ENCODE measurements at places on chromosomes 2 and 18. TPM values are rescaled to one million over a fixed set of nuclear protein-coding genes. Genes with fewer than 3 reads are reported as not detected.

- DNase-seq: no peak
- H3K4me1 ChIP-seq: no peaks in the 10 kb centered on the region
- no peak overlapping the region for H3K4me3 ChIP-seq
- no peaks in the 10 kb centered on the region for H3K27me3 ChIP-seq
Observed at GRCh38 chr2:109377976-109378375, 235.8 kb downstream of the SEPTIN10 start.

DNA sequence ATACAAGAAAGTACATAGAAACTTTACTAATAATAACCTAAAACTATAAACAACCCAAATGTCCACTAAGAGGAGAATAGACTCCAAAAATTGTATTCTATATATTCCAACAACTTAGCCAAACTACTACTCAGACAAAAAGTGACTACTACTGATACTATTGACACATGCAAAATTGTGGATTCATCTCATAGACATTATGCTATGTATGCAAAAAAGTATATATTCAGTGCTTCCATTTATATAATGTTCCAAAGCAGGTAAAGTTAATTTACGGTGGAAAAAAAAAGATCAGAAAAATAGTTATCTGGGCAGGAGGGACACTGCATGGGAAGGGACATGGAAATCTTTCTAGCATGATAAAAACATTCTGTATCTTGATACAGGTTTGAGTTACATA is 62.0 kb upstream of the SRD5A2 start:
- no peaks in the 10 kb centered on the region for H3K36me3 ChIP-seq
- DNase-seq: no peak
- no peak overlapping the region for H3K4me3 ChIP-seq
- H3K27ac ChIP-seq: no peak overlapping the region

- H3K36me3 ChIP-seq: no peaks in the 10 kb centered on the region
- H3K27ac ChIP-seq: no peak overlapping the region
- H3K4me3 ChIP-seq: no peak overlapping the region
- no peak for DNase-seq
- peaks cover 4% of the 10 kb centered on the region for H3K4me1 ChIP-seq
Observed at GRCh38 chr2:44005846-44006245, 10.1 kb upstream of the LRPPRC start.

- no peaks in the 10 kb centered on the region for H3K27me3 ChIP-seq
- H3K27ac ChIP-seq: no peak overlapping the region
- no peak for DNase-seq
- H3K36me3 ChIP-seq: no peaks in the 10 kb centered on the region
- no peak overlapping the region for H3K4me3 ChIP-seq
Observed at GRCh38 chr18:42530276-42530675, 575.2 kb downstream of the PIK3C3 start.

DNA sequence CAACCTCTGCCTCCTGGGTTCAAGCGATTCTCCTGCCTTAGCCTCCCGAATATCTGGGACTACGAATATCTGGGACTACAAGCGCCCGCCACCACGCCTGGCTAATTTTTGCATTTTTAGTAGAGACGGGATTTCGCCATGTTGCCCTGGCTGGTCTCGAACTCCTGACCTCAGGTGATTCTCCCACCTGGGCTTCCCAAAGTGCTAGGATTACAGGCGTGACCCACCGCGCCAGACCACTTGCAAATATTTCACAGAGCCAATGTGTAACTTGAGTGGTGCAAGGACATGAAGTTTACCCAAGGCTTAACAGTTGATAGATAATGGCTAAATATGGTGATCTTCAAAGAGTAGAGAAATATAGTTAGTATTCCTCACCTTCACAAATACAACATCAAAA is 14.1 kb upstream of the MTIF2 start:
- H3K4me3 ChIP-seq: peak overlapping the region; percentile 51
- H3K36me3 ChIP-seq: no peaks in the 10 kb centered on the region
- peaks cover 13% of the 10 kb centered on the region for H3K4me1 ChIP-seq
- no peak for DNase-seq
- no peaks in the 10 kb centered on the region for H3K27me3 ChIP-seq

DNA sequence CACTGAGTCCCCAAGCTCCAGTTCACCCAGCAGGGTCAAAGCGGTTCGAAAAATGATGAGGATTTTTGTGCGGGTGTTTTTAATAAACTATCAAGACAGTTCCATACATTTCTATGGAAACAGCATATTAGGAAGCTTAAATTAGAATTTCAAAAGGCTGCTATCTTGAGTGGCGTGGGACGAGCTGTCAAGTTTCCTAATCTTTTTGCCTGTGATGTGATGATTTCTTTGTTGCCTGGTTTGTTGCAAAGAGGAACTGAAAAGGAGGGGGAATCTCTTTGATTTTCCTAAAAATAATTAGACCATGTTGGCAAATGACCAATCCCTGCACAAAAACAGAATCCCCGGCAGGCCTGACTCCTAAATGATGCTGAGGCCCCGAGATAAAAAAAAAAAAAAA is 66.1 kb upstream of the ATG16L1 start:
- H3K27me3 ChIP-seq: no peaks in the 10 kb centered on the region
- no peak overlapping the region for H3K27ac ChIP-seq
- no peaks in the 10 kb centered on the region for H3K4me1 ChIP-seq
- DNase-seq: no peak
- H3K36me3 ChIP-seq: peaks cover 95% of the 10 kb centered on the region
- H3K4me3 ChIP-seq: no peak overlapping the region

DNA sequence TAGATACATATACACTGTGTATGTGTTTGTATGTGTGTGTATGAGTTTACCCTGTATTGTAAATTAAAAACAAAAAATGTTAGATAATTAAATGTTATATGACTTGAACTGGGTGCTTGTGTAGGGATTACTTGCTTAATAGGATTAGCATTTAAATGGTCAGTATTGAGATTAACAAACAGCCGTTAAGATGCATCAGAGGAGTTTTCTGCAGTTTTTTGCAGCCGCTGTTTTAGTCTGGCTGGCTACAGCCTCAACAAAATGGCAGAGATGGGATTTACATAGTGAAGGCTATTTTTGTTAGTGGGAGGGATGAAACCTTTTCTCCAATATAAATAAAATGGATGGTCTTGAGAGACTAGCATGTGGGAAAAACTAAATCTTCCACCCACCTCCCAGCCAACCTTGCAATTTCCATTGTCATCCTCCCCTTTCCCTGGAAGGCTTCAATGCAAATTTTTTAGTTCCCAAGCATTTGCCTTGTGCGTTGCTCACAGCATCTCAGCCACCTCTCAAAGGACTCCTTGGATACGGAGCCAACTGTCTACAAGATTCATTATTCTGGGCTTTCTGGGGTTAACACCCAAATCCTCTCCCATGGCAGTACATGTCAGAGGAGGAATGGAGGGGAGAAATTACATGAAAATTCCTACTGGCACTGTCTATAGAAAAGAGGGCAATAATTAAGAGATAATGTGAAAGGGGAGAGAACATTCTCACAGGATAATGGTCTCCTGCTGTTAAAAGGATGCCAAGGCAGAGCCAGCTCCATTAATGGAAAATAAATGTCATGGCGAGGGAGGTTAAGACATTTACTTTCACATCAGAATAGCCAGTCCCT is 351.9 kb downstream of the CDH2 start:
- no peak overlapping the region for H3K4me3 ChIP-seq
- no peak for DNase-seq
- H3K4me1 ChIP-seq: no peaks in the 10 kb centered on the region
- no peak overlapping the region for H3K27ac ChIP-seq
- no peaks in the 10 kb centered on the region for H3K36me3 ChIP-seq

DNA sequence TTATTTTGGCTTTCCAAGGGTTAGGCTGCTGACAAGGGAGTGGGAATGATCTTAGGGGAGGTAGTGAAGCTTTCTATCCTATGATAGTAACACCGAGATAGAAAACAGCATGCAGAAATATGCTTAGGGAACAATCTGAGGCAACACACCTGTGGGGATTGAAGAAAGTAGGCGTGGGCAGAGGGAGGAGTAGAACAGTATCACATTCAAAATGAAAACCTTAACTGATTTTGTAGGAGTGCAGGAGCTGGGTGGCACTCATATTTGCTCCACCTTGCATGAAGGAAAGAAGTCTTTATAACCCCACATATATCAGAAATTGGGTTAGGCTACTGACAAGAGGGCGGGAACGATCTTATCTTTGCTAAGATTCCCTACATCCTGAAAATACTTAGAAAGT is 762.2 kb upstream of the CNTNAP5 start:
- H3K36me3 ChIP-seq: no peaks in the 10 kb centered on the region
- H3K4me1 ChIP-seq: no peaks in the 10 kb centered on the region
- H3K27ac ChIP-seq: no peak overlapping the region
- no peaks in the 10 kb centered on the region for H3K27me3 ChIP-seq
- DNase-seq: no peak

DNA sequence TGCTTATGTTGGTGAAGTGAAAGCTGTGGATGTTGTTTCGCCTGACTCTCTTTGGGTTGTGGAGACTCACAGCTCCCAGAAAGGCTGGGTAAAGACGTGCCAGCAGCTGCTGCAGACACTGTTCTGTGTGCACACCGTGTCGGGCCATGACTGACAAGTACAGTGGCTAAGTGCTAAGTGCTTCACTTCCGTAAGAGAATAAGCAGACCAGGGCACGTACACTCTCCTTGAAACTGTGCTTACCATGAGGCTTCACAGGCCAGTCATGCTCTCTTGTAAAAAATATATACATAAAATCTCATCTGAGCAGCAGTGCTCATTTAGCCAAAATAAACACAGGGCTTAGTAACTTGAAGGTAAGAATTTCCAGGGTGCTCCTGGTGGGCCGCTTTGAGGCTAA is 86.0 kb downstream of the NRP2 start:
- H3K36me3 ChIP-seq: no peaks in the 10 kb centered on the region
- H3K4me3 ChIP-seq: no peak overlapping the region
- peaks cover 3% of the 10 kb centered on the region for H3K27me3 ChIP-seq

GRCh38 chr2:8312861-8313830 is 368.7 kb upstream of the ID2 start:
- peak; percentile 49 for DNase-seq
- no peaks in the 10 kb centered on the region for H3K36me3 ChIP-seq
- peaks cover 32% of the 10 kb centered on the region for H3K4me1 ChIP-seq
- H3K27ac ChIP-seq: no peak overlapping the region
- H3K27me3 ChIP-seq: no peaks in the 10 kb centered on the region

DNA sequence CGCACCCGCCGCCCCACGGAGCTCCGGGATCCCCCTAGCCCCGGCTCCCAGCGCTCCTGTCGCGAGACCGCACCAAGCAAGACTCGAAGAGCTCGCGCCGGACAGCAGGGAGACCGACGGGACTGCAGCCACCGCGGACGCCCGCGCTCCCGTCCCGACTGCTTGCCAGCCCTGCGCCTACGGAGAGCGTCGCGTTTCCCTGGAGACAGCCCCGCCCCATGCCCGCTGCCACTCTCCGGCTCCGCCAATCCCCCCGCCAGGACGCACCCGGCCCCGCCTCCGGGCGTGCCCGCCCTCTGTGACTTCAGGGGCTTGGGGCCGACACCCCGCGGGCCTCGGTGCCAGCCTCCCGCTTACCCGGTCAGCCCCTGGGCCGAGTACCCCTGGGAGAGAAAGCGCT is at the start of gene ANKMY1:
Gene ANKMY1 (minus strand): TSS at position 181 of the 400 bp plus-strand sequence. CDS start 653 bp downstream, outside the sequence.
- peaks cover 11% of the 10 kb centered on the region for H3K36me3 ChIP-seq
- peak within 1 kb of the TSS; percentile 85 for H3K4me3 ChIP-seq
- no peak within 1 kb of the TSS for H3K27ac ChIP-seq
- H3K4me1 ChIP-seq: peaks cover 56% of the 10 kb centered on the region
- no peaks in the 10 kb centered on the region for H3K27me3 ChIP-seq

- no peak for DNase-seq
- no peak overlapping the region for H3K27ac ChIP-seq
- no peaks in the 10 kb centered on the region for H3K36me3 ChIP-seq
- no peak overlapping the region for H3K4me3 ChIP-seq
- H3K27me3 ChIP-seq: peaks cover 3% of the 10 kb centered on the region
Observed at GRCh38 chr2:223625652-223626051, 23.5 kb upstream of the SCG2 start.

DNA sequence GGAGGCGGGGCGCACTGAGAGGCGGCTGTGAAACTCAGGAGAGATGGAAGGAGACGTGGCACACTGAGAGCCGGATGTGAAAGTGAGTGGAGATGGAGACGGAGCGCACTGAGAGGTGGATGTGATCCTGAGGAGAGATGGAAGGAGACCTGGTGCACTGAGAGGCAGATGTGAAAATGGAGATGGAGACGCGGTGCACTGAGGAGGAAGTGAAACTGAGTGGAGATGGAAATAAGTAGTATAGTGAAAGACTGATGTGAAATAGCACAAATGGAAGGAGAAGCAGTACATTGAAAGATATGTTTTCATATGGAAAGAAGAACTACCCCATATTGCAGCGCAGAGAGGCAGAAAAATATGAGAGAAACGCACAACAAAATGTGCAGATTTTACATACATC is 281.6 kb upstream of the RGPD4 start:
- H3K27me3 ChIP-seq: no peaks in the 10 kb centered on the region
- no peaks in the 10 kb centered on the region for H3K4me1 ChIP-seq

- no peaks in the 10 kb centered on the region for H3K36me3 ChIP-seq
- H3K4me1 ChIP-seq: no peaks in the 10 kb centered on the region
- no peak overlapping the region for H3K4me3 ChIP-seq
Observed at GRCh38 chr2:78870343-78870967, 155.0 kb upstream of the REG3G start.

DNA sequence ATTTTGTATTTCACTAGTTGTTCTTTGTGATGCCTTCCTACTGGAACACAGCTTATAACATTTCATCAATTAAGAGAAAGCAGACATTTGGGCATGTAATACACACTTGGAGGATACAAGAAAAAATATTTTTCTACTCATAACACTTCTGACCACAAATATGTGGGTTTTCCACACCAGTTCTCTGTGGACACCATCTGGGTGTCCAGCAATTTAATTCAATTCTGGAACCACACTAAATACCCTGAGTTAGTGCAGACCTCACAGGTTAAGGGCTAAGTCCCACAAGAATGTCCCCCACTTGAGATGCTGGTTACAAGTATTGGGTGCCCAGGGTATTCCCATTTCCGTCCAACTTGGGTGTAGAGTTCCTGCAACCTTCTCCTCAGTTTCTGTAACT is 91.1 kb upstream of the SKOR2 start:
- no peak overlapping the region for H3K4me3 ChIP-seq
- DNase-seq: no peak
- H3K36me3 ChIP-seq: no peaks in the 10 kb centered on the region
- no peak overlapping the region for H3K27ac ChIP-seq

GRCh38 chr2:150429384-150429961 is 58.0 kb downstream of the RND3 start:
- no peaks in the 10 kb centered on the region for H3K36me3 ChIP-seq
- no peak overlapping the region for H3K27ac ChIP-seq
- no peak overlapping the region for H3K4me3 ChIP-seq
- H3K4me1 ChIP-seq: no peaks in the 10 kb centered on the region
- DNase-seq: no peak

DNA sequence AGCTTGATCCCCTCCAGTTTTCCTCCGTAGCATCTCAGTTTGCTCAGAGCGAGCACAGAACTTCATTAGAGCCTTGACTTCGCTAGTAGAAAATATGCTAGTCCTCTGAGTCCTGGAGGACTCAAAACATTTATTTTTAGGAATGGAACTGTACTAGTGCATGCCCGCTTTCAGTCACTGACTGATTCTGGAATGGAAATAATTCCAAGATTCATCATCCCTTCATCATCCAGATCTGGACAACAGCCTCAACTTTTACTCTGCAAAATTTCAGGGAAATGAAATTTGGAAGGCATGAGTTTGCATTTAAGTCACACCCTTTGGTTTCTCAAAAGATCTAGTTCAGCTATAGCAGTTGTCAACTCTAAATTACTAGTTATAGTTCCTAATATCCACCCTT is 304.6 kb downstream of the XIRP2 start:
- H3K36me3 ChIP-seq: no peaks in the 10 kb centered on the region
- DNase-seq: no peak
- H3K27me3 ChIP-seq: no peaks in the 10 kb centered on the region
- H3K4me1 ChIP-seq: no peaks in the 10 kb centered on the region

Gene ELOA2
- total RNA-seq: not detected

Gene PCARE
- not detected for total RNA-seq

Gene HRH4
- 0.39 TPM for total RNA-seq

Gene DCAF17
- total RNA-seq: 18.4 TPM

Gene UGT1A10
- not detected for total RNA-seq

Gene COL5A2
- 0.22 TPM for total RNA-seq
